ENCODE measurements at places on chromosomes 6 and 20.

GRCh38 chr6:12875051-12875450, 158.5 kb downstream of the PHACTR1 start:
- DNase-seq, result no peak

GRCh38 chr6:43123461-43124314, 47.4 kb upstream of the SRF start:
- DNase-seq, result no peak

DNA sequence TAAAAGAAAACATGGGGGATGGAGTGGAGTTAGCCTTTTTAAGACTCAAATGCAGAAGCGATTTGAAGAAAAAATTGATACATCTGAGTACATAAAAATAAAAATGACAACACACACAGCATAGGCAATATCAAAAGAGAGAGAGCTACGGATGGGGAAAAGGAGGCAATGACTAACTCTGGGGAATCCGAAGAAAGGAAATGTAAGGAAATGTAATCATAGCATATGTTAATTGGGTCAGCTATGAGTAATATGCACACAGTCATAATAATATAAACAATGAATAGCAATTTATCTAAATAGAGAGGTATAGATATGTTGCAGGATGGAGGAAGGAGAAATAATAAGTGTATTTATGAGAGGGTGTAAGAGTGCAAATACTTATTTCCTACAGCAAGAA, 83.4 kb downstream of the NOL4L start:
- no peak for DNase-seq

DNA sequence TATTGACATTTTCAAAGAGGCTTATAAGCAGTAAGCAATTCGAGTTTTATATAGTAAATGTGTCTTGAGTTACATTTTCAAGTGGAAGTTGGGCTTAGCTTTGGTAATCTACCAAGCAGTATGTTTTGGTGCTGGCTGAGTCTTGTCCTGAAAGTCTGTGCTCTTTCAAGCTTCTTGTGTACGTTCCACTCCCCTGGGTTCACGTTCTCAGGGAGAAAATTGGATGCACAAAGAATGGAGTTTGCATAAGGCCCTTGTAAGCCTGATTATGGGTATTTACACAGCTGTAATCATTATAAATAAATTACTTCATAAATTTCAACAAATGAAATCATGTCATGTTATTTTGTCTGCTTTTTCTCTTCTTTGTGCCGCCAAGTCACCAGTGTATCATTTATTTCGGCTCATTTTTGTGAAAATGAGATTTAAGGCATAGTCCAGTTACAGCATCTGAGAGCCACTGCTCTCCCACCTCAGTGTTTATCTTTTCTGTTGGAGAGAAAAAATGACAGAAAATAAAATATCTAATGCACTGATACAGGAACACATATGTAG, 262.5 kb downstream of the BTBD3 start:
- no peak for DNase-seq

- no peak for DNase-seq
These were observed 6.8 kb upstream of the EPB41L1 start for GRCh38 chr20:36147690-36148089.

- DNase-seq, result no peak
These were observed 42.8 kb upstream of the MRPS10 start for GRCh38 chr6:42260396-42260888.

- no peak for DNase-seq
These were observed 285.4 kb upstream of the FLRT3 start for GRCh38 chr20:14622796-14623195.

- no peak for DNase-seq
These were observed 380.2 kb downstream of the LAMA2 start for GRCh38 chr6:129263176-129263575.

DNA sequence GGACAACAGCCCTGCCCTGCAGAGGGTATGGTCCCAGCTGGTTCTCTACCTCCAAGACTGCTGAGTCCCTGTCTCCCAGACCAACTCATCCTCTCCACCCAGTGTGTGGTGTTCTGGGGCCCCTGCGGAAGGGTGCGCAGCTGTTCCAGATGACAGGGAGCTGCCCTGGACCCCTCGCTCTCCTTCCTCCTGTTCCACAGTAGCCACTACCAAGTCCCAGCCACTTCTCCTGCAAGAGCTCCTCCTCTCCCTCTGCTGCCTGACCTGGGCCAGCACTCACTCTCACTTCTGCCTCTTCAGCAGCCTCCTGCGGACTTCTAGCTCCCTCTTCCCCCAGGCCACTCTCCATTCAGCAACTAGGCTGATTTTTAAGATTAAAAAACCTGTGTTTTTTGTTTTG, 40.1 kb upstream of the TMEM181 start:
- no peak for DNase-seq

DNA sequence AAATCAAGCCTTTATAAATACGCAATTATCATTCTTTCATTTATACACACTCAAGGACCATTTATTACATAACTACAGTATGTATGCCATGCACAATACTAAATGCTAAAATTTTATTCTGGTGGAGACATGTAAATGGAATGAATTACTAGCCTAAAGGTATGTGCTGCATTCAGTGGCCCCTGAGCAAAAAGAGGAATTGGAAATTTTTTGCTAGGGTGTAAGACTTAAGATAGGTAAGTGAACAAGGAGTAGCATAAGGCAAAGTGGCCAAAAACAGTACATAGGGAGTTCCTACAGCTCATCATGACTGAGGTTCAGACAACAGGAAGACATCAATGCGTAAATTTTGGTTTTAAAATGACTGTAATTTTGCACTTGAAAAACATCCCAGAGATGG, 2.3 kb upstream of the MTFR2 start:
- no peak for DNase-seq

GRCh38 chr6:10014557-10014956, 400.3 kb downstream of the TFAP2A start:
- no peak for DNase-seq

DNA sequence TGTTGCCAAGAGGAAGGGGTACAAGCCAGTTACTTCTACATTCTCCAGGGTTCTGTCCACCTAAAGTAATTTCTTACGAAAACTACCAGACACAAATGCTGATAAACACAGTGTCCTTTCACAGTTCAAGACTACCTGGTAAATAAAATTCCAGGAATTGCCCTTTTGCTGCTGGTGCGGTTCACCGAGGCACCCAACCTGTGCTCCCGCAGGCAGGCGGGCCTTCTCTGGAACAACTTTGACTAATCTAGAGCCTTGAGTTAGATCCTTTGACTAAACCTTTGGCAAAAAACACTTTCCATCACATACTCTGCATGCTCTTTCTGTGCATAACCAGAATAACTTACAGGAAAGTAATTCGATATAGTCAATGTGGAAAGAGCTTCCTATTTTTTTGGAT, 107.0 kb downstream of the HUS1B start:
- DNase-seq, result no peak

DNA sequence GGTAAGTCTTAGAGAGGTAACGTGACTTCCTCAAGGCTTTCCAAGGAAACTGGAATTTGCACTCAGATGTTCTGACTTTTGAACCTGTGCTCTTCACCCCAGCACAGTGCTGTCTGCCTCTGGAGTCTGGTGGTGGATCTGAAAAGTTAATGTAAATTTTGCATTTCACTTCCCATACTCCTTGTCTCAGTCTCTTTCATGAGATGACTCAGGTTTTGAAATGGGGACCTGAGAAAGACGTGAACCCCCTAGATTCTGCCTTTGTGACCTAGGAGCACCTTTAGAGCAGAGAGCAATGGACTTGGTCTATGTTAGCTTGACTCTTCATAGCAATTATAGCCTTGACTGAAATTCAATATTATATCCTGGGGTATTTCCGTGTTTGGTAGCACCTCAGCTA, 223.0 kb downstream of the QKI start:
- DNase-seq, result no peak

DNA sequence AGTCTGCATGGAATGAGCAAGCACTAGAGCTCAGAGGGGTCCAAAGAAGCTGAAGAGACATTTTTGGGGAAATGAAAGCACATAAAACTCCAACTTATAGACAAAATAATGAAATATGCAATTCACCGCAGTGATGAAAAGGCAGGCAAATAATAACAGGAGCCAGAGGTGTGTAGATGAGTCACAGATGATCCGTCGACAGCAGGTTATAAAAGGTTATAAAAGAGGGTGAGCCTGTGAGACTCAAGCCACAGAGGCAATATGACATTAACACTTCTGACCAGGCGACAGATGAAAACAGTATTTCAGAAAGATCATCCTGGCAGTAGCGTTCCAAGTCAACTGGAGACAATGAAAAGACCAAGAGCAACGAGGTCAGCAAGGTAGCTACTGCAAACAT, 35.8 kb upstream of the ANKRD60 start:
- no peak for DNase-seq

DNA sequence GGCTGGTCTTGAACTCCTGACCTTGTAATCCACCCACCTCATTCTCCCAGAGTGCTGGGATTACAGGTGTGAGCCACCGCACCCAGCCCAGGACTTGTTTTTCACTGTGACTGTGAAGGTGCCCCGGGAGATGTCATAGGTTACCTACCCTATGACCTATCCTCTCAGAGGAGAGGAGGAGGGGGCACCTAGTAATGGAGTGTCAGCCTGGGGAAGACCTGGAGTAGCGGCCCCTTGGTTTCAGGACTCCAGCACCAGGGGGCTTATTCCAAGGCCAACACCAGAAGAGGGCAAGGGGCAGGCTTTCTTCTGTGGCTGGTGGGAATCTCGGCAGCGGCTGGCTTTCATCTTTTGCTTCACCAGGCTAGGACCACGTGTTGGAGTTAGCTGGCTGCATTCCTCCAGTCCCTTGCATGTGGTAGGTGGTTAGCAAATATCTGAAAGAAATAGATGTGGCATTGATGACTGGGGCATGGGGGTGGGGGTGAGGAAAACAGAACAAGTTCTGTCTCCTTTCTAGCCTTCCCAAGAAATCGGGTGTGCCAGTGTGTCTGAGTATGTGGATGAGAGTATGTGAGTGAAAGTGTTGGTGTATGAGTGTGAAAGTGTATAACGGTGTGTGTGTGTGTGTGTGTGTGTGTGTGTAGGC, 7.9 kb upstream of the ITPR3 start:
- no peak for DNase-seq

DNA sequence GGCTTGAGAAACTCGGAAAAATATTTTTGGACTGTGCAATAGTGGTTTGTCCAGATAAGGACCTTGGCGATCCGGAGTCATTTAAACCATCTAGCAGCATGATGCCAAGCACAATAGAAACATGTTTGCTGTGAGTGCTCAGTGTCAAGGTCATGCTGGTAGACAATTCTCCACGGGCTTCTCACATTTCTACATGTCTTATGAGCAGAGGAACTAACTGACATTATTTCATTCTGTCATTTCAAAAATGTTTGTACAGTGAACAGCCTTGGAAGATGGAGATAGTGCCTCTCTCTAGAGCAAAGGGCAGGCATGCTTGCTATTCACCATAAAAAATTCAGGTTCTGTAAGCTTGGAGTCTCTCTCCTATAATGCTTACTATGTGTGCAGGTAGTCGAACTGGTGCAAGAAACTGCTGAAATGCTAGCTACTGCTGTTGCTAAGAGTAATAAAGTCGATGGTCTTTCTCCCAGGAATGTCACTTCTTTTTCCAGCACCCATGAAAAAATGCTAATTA, 25.4 kb upstream of the CCN2 start:
- DNase-seq, result no peak

GRCh38 chr20:22576733-22577514, 7.4 kb downstream of the FOXA2 start:
- no peak for DNase-seq

DNA sequence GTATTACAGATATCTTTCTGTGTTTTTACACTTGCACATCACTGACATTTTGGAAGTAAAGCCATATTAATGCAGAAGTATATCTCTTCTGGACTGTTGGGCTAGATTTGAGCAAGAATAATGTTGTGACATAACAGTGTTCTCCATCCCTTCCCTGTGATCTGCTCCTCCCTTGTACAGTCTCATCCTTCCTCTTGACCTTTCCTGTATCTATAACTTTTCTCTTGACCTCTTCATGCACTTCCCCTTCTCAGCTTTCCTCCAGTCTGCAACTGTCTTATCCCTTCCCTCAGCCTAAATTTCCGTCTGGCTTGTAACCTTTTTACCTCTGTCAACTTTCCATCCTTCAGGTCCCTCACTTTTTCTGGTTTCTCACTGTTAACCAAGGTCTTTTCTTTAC, 29.8 kb downstream of the NCOA3 start:
- no peak for DNase-seq

DNA sequence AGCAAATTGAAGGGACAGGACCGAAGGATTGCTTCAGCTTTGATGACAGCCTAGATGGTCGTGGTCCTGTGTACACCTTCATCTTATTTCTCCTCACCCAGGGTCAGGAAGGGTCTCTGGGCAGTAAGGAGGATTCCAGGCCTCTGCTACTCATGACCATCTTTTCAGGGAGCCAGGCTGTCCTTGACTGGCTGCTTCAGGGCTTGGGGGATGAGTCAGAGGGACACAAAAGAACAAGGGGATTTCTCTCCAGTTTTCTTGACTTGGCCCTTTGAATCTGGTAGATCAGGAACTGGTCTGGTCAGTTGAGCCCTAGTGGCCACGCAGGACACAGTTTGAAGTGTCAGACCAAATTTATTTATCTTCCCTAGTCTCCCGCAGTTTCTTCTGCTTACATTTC, 402.1 kb upstream of the CHD6 start:
- no peak for DNase-seq

DNA sequence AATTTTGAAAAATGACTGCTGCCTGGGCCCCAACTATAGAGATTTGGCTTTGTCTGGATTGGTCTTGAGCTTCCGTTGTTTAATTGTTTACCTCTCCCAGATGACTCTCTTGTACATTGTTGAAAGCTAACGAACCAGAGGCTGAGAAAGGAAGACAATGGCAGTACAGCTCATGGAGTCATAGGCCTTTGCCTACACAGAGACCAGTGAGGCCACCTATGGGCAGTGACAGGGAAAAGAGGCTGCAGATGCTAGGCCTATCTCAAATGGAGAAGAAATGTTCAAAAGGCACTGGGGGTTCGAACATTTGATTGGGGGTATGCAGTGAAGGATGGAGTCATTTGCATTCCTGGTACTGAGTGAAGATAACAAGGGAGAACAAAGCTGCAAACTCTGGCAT, 29.1 kb downstream of the OPN5 start:
- no peak for DNase-seq

DNA sequence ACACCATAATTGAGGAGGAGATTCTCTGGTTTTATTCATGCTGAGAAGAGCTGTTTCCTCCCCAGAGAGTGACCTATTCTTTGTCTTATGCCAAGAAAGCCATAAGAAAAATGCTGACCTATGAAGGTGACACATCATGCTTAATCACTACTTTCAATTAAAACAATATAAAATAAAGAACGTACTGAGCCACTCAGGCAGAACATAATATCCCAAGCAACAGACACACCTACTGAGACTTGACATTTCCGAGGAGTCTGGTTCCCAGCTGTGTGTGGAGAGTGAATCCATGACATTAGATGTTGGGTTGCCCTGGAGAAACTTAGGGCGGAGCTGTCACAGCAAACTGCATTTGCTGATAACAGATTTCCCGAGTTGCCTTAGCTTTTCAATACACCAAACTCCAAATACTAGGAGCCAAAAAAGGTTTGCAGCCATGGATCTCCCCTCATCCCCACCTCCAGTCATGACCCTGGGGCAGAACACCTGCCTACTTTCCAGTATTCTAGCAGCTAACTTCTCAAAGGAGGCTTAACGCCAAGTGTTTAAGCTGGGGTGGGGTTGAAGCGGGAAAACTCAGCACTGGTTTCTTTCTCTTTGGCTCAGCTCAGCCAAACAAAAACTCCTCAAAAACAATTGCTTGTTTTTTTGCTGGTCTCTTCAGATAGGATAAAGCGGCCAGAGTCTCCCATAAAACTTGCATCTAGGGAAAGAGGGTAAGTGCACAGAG, 92.2 kb downstream of the BACH2 start:
- DNase-seq, result no peak

- no peak for DNase-seq
These were observed 1.0 kb downstream of the JARID2 start for GRCh38 chr6:15246666-15247499.

GRCh38 chr6:97361286-97361685, 78.3 kb upstream of the MMS22L start:
- DNase-seq, result no peak

- no peak for DNase-seq
These were observed 37.7 kb downstream of the INSM1 start for GRCh38 chr20:20405623-20406022.
